ENCODE measurements at places on chromosomes 4 and X. TPM values are rescaled to one million over a fixed set of nuclear protein-coding genes. Genes with fewer than 3 reads are reported as not detected.

Gene MAGEA8
- not detected for total RNA-seq

Gene SYTL5
- not detected for total RNA-seq

Gene CT45A2
- not detected for total RNA-seq

Gene RAB40AL
- total RNA-seq = not detected

Gene IL2
- not detected for total RNA-seq

Gene GUCY1A1
- 1.8 TPM for total RNA-seq

Gene RAB33B
- total RNA-seq = 5.1 TPM

Gene CAMK2D
- 19.9 TPM for total RNA-seq

Gene SMIM20
- 23.1 TPM for total RNA-seq

All from MG63 (cell line).